ENCODE measurements at places on chromosomes 7 and 10.

DNA sequence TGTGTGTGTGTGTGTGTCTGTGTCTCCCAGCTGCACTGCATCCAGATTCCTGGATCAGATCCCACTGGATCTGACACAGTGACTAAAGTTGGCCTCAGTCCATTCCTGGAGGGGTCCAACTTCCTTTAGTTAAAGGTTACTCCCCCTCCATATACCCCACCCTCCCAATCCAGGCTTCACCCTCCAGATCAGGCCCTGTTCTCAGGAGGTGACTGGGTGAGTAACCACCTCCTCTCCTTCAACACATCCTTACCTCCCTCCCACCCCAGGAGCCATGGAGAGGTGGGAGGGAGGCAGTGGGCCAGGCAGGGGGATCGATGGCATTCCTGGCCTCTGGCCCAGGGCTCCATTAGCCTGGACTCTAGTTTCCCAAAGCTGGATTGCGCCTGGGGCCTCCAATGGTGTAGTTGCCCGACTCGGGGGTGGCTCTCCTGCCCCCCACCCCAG is 11.3 kb downstream of the KCNIP2 start:
- no peak for DNase-seq

GRCh38 chr7:70353330-70353945 is 755.2 kb downstream of the AUTS2 start:
- no peak for DNase-seq

DNA sequence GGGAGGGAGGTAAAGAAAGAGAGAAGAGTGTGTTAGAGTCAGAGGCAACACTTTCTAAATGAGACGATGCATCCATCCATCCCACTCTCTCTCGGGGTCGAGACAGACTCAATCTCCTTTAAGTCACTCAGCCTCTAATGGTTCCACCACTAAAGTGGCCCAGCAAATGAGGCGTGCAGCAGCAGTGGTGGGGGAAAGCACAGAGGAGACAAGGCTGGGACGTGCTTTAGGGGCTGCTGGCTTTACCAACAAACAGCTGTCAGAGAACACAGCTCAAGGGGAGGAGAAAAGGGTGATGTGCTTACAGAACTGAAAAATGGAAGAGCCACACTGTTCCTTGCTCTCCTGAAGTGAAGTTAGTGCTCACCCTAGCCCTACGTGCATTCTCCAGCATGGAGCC is 4.5 kb upstream of the SEC31B start:
- no peak for DNase-seq

GRCh38 chr7:45238806-45239205 is 81.2 kb downstream of the RAMP3 start:
- no peak for DNase-seq

DNA sequence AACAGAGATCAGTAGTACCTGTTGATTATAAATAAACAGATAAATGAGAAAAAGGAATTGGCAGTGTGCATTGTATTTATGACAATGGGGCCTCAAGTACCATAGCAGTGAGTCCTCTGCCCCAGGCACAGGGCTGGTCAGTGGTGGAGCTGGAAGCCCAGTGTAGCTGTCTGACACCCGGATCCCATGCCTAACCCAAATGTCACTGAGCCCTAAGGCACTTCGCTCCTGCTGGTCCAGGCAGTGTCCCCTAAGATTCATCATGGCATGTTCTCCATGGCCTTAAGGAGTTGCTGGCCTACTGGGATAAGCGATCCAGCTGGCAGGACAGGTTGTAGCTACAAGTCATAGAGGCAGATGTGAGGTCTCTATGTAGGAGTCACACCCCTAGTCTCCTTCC is 3.3 kb upstream of the ZNF736 start:
- no peak for DNase-seq

Measured in activated CD4-positive, alpha-beta T cell treated with anti-CD3 and anti-CD28 coated beads, Interleukin-2, amount 50 U/mL, for 4 hours (primary cell).